ENCODE measurements at places on chromosomes 13 and 19.
A peak's percentile ranks its signal among the peaks of the same experiment; 100 is the strongest.

- DNase-seq = no peak
Measured at GRCh38 chr13:74528734-74529513, 394.7 kb upstream of the KLF12 start.

DNA sequence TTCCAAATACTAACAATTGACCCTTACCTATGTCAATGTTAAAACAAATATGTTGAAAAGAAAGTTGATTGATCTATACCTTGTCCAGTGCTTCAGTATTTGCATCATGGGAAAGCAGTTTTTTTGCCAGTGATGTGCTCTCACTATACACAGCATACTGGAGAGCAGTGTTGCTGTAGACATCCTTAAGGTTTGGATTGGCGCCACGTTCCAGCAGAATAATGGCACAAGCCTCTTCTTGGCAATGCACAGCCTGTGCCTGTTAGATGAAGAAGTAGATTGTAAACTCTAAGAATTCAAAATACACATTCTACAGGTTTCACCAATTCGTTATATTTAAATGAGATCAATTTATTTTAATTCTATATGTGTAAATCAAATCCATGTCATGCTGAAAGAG is 43.9 kb upstream of the C1QTNF9B start:
- no peak for DNase-seq

DNA sequence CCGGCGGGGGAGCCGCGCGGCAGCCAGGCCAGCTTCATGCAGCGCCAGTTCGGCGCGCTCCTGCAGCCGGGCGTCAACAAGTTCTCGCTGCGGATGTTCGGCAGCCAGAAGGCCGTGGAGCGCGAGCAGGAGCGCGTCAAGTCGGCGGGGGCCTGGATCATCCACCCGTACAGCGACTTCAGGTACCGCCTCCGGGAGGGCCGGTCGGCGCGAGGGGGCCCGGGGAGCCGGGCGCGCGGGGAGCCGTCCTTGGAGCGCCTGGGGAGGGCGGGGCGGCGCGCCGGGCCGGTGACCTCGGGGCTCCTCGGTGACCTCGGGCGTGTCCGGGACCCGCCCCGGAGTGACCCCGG is 690 bp downstream of the HCN2 start:
- DNase-seq = peak; percentile 28

DNA sequence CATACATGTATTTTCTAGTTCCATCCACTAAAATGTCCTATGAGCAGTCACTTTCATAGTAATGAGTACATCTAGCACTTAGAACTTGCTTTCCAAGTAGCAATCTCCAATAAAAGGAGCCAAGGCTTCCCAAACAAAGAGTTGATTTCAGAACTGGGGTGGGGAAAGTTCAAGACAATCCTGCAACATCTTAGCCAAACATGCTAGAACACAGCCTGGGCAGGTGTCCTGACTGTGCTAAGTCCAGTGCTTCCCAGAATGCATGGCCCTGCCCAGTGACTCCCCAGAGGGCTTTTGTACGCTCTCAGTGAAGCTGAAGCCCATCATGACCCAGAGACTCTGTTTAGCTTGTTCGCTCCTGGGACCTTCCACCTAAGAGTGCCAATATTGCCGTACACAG is 106.7 kb upstream of the UBAC2 start:
- no peak for DNase-seq

GRCh38 chr13:78430166-78430791 is 173.1 kb downstream of the POU4F1 start:
- DNase-seq = no peak

DNA sequence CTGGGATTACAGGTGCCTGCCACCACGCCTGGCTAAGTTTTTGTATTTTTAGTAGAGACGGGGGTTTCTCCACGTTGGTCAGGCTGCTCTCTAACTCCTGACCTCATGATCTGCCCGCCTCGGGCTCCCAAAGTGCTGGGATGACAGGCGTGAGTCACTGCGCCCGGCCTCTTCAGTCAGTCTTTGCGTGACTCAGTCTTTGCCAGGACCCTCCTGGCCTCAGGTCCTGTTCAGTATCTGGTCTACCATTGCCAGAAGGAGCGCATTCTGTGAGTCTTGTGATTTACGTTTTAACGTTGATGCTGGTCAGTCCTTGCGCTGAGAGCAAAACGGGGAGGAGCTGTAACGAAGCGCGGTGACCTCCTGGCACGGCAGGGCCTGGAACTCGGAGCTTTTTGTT is 7.6 kb upstream of the HMG20B start:
- DNase-seq = no peak

- DNase-seq = no peak
Measured at GRCh38 chr13:41608839-41609177, 151.5 kb downstream of the RGCC start.

DNA sequence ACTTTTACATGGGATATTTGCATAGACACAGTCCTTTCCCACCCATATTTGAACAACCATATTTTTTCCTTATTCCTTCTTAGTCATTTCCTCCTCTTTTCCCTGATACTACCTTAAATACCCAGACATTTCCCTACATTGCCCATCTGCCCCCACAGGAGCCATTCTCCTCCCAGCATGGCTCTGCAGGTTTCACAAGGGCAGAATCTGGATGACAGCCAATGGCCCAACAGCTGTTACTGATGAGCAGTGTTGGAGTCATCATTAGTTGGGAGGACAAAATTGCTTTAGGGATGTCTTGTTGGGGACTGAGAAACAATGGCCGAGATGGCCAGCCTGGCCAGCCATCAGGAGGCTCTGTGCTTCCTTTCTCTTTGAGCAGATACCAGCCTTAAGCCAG is 209.5 kb downstream of the KLF5 start:
- peak; percentile 9 for DNase-seq

DNA sequence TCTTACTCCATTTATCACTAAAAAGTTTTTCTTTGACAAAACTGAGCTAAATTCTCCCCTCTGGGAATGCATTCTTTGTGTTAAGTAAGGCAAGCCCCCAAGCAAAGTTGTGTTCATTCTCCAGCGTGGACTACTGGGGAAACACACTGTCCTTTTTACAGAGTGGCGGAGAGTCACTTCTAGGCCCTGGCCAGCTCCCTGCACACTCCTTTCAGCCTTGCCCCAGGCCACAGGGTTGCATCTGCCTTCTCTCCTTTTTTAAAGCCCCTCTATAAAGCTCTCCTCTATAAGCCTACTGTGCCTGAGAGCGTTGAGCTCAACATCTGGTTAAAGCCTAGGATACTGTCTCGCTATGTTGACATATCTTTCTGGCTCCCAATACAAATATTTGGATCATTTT is 803.4 kb downstream of the PCDH17 start:
- DNase-seq = no peak

GRCh38 chr13:86689911-86690310 is 890.7 kb upstream of the SLITRK6 start:
- DNase-seq = no peak

DNA sequence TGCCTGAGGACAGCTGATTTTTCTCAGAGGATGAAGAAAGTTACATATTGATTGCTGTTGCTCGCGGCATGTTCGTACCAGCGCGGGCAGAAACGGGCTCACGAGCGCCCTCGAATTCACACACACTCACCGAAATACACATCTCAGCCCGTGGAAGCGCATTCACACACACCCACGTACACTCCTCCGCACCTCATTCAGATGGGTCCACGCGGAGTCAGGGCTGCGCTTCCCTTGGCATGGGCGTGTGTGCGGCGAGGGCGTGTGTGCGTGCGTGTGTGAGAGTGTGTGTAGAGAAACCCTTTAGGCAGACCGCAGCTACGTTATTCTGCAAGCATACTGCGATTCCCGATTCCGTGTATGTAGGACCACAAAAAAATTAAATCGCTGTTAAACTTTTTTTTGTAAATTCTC is 2.1 kb upstream of the PCDH17 start:
- peak; percentile 78 for DNase-seq

- DNase-seq = no peak
Measured at GRCh38 chr13:28655561-28655960, 3.4 kb upstream of the POMP start.

DNA sequence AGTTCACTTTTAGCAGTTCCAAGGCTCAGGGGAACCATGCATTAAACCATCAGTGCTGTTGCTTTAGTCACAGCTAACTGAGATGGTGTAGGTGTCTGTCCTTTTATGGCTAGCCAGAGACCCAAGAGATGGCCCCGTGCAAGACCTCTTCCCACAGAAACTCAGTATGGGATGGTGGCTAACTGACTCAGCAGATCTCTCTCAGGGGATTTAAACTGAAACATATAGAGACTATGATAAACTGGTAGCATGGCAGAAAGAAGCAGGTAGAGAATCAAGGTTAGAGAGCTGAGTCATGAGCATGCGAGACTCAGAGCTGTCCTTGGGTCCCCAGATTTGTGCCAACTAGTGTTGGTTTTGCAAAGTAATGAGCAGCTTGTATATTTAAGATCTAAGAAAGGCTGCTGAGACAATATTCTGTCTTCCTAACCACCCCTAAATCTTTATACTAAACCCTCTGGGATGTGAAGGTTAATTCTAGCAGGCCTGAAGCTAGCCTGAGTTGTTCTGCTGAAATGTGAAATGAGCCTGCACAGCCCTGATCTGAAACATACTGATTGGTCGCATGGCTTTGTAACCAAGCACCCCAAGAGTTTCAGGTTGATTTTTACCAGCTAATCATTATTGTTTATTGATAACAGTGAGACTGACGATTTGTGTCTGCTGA is 6.5 kb upstream of the SCEL start:
- DNase-seq = no peak

DNA sequence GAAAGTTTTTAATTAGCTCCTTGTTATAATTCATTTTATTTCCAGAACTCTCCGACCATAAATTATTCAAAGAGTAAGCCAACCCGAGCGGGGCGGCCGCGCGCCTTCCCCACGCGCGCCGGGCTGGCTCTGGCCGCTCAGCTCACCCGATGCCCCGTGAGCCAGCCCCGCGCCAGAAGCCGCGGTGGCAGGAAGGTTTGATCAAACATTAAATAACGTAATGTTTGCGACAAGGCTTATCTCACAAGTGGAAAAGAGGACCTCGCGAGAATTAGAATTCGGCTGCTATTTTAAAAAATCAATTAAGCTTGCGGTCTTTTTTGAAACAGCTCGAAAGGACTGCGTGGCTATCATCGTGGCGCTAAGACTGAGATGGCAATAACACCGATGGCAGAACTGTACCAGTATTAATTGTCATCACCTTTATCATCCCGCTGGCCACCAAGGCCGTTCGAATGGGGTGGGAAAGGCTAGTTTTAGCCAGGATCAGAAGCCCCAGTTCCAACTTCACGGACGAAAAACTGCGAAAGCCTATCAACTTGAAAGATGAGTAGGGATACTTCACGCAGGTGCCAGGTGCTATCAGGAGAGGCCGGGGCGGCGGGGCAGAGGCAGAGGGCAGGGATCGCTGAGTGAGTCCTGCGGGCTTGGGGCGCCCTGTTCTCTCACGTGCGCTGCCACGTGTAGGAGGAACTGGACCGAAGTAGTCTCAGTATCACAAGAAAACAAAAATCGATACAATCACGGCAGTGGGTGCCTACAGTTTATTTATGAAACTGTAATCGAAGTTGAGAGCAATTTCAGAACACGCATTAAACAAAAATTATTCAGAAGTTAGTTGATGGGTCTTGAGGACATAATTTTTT is 6.4 kb downstream of the POU4F1 start:
- peak; percentile 66 for DNase-seq

DNA sequence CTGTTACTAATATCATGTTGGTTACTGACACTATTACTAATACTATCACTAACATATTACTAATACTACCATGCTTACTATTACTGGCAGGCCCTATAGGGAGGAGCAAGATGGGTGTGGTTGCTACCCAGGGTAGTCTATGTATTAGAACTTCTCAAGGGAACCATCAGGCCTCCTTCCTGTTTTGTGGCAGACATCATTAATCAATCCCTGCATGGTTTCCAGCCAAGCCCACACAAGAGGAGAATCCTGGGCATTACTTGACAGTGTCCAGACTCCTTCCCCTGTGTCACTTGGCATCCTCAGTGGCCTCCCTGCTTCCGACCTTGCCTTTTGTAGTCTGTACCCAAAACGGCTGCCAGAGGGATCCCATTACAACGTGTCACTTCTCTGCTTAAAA is 8.9 kb downstream of the HAS1 start:
- DNase-seq = no peak

DNA sequence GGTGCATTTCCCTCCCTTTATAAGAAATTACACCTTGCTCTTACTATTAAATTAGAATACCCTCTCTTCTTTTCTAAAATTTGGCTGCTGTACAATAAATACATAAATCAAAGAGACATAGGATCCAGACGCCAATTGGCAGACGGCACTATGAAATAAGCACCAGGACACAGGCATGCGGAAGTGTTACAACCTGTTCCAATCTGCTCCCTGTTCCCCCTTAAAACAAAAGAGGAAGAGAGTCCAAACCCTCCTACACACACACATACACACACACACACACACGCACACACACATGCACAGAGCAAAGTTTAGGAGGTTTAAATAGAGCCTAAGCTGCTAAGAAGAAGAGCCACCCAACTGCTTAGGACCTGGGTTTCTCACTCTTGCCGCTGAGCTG is 75.6 kb upstream of the ZNF507 start:
- no peak for DNase-seq

DNA sequence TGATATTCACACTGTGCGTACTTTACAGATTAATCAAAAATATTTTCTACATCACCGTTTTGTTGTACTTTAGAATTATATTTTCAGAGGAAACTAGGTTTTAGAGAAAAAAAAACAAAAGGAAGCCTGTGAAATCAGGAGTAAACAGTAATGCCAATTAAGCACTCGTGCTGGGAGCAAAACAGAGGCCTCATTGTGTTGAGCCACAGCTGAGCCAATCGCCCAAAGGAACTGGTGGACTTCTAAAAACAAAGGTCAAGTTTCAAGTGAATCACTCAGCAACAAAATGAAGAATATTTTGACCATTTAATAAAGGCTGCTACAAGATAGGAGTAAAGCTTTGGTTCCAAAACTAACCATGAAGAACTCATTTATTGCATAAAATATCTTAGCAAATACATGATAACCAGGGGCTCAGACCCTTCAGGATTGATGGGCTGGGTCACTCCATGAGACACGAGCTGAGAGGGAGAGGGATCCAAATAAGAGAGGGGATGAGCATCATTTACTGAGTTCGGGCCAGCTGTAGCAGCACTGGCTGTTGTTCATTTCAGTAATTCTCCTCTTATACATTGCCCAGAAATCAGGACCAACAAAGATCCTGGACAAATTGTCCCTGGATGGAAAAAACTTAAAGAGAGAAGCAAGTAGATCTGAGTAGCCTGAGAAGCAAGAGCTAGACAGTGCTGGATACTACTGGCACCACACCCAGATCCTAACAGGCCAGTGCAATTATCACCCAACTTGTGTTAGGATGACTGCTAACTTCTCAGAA is 8.3 kb upstream of the NALCN start:
- DNase-seq = no peak

DNA sequence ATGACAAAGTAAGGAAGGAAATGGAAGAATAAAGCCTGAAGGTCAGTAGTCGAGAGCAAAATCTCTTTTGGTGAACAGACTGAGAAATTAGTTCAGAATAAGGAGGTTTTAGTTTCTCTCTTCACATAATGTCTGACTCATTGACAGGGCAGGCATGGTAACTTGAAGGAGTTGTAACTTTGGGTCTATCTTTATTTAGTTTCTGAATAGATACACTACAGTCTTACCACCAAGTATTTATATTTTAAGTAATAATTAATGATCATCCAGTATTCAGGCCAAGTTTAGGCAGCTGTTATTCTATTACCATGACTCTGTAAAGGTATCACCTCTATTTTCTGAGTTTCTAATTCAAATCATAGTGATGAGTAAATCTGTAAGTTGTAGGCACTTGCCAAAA is 219.9 kb downstream of the SPRY2 start:
- no peak for DNase-seq

All from NCI-H1092 treated with DMSO at 0.1 percent for 48 hours (cell line).